ENCODE measurements at places on chromosomes 4 and X.
A peak's percentile ranks its signal among the peaks of the same experiment; 100 is the strongest.

GRCh38 chr4:151439320-151439719 lies 30.3 kb downstream of the FHIP1A start:
- no peak for DNase-seq

- DNase-seq = no peak
Measured at GRCh38 chr4:40579983-40580382, 49.7 kb downstream of the RBM47 start.

GRCh38 chrX:43166874-43167273 lies 388.9 kb upstream of the PPP1R2C start:
- DNase-seq = no peak

DNA sequence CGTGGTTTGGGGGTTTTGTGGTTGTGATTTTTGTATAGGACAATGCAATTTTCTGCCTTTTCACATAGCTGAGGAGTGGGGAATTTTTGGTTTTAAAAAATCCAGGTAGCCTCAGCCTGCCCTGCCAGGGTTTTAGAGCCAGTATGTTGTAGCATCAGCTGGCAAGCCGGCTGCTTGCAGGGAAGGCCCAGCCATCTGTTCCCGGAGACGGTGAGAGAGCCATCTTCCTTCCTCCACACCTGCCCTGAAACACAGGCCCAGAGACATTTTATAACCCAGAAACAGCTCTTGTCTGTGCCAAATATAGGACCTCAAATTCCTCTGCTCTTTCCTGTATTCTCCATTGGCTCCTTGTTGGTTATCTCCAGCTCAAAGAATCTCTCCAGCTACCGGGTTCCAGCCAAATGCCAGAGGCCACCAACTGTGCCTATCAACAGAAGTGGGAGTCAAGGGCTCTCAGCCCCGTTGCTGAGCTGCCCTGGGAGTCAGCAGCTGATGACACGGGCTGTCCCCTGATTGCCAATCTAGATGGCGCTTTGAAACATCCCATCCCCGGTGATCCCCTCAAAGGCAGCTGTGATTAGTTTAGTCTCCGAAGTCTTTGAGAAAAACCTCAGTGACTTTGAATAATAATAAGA lies 595.2 kb downstream of the MID1IP1 start:
- DNase-seq = no peak

GRCh38 chrX:119402588-119402987 lies 3.5 kb downstream of the SLC25A43 start:
- no peak for DNase-seq

- no peak for DNase-seq
Measured at GRCh38 chr4:128275346-128275745, 12.3 kb downstream of the PGRMC2 start.

GRCh38 chr4:101667348-101667747 lies 123.2 kb upstream of the BANK1 start:
- DNase-seq = no peak

- DNase-seq = peak; percentile 25
Measured at GRCh38 chrX:74924449-74925224, 615 bp downstream of the NEXMIF start.

DNA sequence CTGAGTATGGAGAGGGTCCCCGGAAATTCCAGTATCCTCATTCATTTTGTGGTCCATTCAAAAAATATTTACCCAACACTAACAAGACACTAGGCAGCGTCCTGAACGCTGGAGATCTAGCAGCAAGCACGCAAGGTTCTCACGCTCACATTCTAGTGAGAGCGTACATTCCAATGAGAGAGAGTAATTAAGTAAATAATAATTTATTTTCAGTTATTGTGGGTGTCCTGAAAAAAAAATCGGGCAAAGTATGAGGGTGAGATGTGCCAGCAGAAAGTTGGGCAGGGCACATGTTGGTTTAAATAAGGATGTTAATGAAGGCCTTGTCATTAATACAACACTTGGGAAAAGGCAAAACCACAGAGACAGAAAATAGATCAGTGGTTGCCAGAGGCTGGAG lies 4.0 kb upstream of the TMEM156 start:
- no peak for DNase-seq

DNA sequence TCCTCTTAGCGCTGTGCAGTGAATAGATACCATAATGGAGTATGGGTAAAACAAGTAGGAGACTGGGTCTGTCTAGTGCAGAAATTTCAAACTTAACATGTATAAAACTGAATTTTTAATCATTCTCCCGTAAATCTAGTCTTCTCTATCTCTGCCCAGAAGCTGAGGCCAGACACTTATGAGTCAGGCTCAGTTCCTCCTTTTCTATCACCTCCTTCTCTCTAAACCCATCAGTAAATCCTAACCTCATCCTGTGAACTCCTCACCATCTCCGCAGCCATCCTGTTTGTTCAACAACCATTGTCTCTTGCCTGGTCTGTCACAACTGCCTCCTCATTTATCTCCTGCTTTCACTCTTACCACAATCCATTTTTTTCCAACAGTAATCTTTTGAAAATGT lies 19.8 kb upstream of the SGMS2 start:
- DNase-seq = no peak

- DNase-seq = no peak
Measured at GRCh38 chr4:66539745-66540144, 869.5 kb upstream of the EPHA5 start.

DNA sequence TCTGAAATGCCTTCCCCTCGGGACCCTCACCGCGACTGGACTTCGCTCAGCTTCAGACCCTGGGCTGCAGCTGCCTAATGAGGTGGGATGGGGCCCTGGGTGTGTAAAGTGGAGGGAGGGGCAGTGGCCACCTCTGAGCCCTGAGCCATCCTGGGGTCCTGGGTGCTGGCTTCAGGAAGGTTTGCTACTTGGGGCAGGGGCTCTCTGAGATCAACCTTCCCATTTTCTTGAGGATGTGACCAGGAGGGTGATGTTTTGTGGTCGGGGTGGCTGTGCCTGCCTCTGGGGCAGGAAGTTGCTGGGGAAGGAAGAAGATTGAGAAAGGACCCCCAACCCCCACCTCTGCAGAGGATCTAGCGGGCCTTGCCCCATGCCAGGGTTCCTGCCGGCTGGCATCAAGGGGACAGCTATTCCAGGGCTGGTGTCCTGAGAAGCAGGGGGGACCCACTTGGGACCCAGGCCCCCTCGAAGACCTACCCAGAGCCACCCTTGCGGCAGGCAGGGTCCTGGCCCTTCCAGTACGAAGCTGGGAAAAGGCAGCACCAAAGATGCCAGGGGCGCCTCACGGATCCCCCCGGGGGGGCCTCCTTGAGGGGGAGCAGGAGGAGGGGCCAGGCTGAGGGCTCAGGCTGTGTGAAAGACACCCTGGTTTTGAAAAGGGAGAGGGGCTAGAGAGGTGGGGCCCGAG lies 6.5 kb downstream of the SH3BP2 start:
- no peak for DNase-seq

GRCh38 chr4:147714575-147715401 lies 17.1 kb upstream of the ARHGAP10 start:
- no peak for DNase-seq

DNA sequence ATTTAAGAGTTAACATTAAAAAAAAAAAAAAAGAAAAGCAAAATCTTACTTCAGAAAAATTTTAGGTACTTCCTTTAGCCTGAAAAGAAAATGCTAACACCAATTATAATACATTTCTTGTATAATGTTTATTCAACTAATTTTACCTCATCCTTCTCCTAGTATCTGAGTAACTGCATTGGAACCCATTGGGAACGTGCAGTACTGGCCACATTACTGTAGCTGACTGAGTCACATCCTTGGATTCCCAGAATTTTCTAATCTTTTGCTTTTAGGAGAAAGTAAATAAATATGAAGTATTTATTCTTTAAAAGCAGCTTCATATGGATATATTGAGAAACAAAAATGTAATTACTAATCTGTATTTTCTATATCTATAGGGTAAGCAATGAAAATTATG lies 82.6 kb upstream of the SLITRK2 start:
- DNase-seq = no peak

DNA sequence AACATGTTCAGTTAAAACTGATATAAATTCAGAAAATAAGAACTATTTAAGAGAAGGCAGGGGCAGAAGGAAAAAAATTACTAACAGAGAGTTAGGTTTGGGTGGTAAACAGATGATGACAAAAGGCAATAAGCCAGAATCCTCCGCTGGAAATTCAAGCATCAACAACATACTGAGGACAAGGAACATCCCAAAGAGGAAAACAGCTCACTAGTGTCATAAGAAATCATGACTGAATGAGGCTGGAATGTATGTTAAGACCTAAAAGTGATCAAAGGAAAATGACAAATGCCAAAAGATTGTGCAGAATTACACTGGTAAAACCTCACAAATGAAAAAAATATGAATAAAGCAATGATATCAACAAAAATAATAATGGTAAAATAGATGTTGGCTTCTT lies 88.4 kb downstream of the WDFY3 start:
- no peak for DNase-seq

DNA sequence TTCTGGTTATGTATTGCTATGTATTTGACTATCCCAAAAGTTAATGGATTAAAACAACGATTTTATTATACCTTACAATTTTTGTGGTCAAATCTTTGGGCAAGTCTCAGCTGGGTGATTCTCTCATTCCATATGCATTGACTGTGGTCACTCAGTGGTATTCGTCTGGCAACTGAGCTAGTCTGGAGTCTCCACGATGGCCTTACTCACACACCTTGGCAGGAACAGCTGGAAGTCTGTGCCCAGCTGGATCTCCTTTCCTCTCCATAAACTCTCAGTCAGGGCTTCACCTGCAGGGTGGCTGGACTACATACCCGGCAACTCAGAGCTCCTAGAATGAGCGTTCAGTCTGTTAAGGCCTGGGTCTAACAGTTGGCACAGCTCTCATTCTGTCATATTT lies 141.1 kb upstream of the WDFY3 start:
- DNase-seq = no peak

DNA sequence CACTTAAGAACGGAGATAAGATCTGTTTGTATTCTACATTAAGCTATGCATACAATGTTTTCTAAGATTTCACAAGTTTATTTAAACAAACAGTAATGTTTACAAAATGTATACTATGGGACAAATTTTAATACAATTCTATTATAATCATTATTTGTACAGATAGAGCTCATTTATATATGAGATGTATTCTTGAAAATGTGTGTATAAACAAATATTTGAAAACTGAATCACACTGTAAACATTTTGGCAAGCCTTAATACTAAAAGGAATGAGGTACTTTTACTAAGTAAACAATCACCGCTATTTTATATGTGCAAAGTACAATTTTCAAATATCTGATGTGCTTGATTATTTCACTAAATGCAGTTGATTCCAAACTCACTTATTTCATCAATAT lies 119.2 kb upstream of the MAB21L2 start:
- DNase-seq = no peak

- no peak for DNase-seq
Measured at GRCh38 chr4:102541697-102542096, 40.5 kb downstream of the NFKB1 start.

GRCh38 chr4:37889849-37890800 lies 759 bp upstream of the TBC1D1 start:
- peak; percentile 53 for DNase-seq

DNA sequence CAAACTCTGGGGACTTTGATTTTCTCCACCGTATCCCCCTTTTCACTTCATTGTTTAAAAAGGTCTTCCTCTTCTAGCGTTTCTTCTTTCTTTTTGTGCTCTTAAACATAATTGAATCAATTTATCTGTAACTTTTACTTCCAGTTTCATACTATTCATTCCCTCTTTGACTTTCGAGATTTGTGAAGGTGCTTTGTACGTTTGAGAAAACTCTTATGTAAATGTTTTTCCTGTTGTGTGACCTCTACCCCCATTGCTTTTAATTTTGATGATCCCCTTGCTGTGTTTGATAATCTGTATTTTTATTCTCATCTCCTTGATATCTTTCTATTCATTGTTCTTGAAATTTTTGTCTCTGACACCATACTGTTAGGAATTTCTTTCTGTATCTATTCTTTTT lies 4.8 kb downstream of the USP38 start:
- no peak for DNase-seq

DNA sequence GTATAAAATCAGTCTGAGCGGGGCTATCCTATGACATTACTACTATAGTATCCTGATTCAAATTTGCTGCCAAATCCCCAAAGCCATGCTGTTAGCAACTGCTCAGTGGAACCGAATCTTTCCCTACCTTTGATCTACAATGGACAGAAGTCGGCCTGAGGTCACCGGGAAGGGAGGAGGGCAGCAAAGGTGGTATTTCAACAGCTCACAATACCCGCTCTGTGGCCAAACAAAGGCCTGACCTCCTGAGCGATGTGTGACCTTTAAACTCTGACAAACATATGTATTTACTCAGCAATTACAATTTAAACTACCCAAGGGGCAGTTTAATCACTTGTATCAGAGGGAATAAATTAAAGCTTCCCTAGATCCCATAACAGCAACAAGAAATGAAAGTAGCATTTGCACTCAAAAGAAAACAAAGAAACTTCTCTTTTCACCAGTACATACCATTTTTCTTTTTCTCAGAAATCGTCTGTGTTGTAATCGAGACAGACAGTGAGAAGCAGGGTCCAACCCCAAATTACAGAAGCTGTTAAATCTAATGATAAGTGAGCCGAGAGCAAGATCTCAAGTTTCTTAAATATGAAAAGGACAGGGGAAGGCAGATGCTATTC lies 11.6 kb upstream of the TMEM128 start:
- no peak for DNase-seq

DNA sequence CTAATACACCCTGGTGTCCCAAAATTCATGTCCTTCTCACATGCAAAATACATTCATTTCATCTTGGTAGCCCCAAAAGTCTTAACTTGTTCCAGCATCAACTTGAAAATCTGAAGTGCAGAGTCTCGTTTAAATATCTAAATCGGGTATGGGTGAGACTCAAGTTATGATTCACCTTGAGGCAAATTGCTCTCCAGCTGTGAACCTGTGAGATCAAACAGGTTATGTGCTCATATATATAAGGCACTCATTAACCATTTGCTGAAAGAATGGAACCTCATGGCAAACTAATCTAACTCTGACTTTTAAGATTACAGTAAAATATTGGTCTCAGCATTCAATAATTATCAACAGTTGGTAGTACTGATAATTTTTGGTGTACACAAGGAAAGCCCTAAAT lies 55.5 kb downstream of the PDLIM5 start:
- DNase-seq = no peak

- no peak for DNase-seq
Measured at GRCh38 chr4:122603156-122603574, 17.7 kb downstream of the IL21 start.

DNA sequence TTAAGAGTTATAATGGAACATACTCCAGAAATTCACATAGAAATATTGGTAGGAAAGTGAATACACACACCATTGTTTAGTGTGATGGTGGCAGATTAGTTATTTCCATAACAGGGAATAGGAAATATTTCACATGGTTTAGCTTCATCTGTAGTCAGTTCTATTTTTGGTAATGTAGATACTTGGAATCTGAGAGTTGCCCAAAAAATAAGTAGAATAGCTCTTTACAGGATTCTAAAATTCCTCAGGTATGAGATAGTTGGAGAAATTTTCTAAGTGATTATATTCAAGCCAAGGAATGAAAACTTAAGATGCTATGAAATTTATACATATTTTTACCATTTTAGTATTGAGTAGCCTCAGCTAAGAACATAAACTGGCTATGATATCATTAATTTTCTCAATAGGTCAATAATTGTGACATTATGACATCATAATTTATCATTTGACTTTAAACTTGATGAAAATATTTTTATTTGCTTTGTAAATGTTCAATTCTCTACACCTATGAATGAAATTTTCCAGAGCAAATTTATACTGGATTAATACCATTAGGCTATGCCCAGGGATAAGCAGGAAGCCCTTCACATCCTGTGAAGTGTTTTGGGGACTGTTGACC lies 35.8 kb downstream of the CPEB2 start:
- no peak for DNase-seq
